ENCODE measurements at places on chromosomes 3 and 15. TPM values are rescaled to one million over a fixed set of nuclear protein-coding genes. Genes with fewer than 3 reads are reported as not detected.

Gene CCR9
- not detected for total RNA-seq

- no peak for DNase-seq
Observed at GRCh38 chr15:85706779-85707518, 87.8 kb downstream of the KLHL25 start.

Gene NAALADL2
- 3.4 TPM for total RNA-seq

GRCh38 chr15:45653702-45654424 is 19.0 kb downstream of the SQOR start:
- DNase-seq: no peak

- DNase-seq: no peak
Observed at GRCh38 chr3:11056531-11057050, 64.0 kb downstream of the SLC6A1 start.

GRCh38 chr15:69320977-69321554 is 22.4 kb downstream of the PAQR5 start:
- DNase-seq: no peak

- DNase-seq: no peak
Observed at GRCh38 chr15:71312731-71313460, 197.6 kb downstream of the THSD4 start.

GRCh38 chr15:68801572-68802148 is 19.0 kb downstream of the ANP32A start:
- no peak for DNase-seq

- DNase-seq: no peak
Observed at GRCh38 chr15:85010071-85010385, 28.4 kb downstream of the PDE8A start.

- DNase-seq: no peak
Observed at GRCh38 chr3:57787867-57788623, 31.9 kb downstream of the SLMAP start.

Gene ZNF662
- 1.4 TPM for total RNA-seq

Gene CNTN4
- not detected for total RNA-seq

Gene AADACL2
- total RNA-seq: not detected

- no peak for DNase-seq
Observed at GRCh38 chr15:88322461-88322860, 65.9 kb upstream of the NTRK3 start.

Gene NUP210
- total RNA-seq: 1.1 TPM
